ENCODE measurements at places on chromosomes 13 and 19.
A peak's percentile ranks its signal among the peaks of the same experiment; 100 is the strongest.

GRCh38 chr19:21621671-21622070, 116.3 kb downstream of the ZNF429 start:
- DNase-seq: no peak

DNA sequence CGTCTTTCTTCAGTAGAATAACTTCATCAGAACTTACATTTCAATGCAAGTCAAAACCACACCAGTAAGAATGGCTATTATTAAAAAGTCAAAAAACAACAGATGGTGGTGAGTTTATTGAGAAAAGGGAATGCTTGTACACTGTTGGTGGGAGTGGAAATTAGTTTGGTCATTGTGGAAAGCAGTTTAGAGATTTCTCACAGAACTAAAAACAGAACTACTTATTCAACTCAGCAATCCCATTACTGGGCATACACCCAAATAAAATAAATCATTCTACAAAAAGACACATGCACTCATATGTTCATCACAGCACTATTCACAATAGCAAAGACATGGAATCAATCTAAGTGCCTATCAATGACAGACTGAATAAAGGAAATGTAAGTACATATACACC, 231.2 kb downstream of the NHLRC3 start:
- no peak for DNase-seq

DNA sequence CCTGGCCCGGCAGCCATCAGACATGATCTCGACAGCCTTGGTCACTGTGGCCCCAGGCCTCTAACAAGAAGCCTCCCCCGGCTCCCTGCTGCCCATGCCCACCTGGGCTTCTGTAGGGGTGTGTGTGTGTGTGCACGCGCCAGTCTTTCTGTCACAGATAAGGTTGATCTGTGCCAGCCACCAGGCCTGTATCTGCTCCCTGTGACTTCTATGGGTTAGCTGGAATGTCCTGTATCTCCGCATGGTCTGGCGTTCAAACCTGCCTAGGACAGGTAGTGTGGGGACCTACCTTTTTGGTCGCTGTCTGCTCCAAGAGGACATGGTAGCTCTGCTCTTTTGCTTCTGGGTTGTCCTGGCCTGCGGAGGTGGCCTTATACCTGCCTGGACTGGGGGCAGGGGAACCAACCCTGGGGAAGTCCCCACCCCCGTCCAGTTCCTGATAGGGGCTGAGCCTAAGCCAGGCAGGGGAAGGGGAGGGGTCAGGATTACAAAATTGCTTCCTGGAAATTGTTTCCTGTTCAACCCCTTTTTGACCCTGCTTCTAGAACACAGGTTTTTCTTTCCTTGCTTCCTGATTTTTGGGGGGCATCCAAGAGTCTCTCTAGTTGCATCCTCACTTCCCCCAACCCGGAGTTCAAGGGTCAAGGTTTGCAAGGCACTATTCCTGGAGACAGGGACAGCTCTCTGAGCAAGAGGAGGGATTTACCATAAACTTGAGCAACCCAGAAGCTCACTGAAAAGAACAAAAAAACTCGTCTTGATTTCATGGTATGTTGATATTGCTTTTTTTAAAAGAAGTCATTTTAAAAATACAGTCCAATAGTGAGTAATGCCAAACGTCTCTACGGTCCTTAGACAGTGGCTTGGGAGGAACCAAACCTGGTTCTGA, at the start of gene LRG1:
Gene LRG1 (minus strand): TSS at position 344 of the 889 bp plus-strand sequence. CDS start 23 bp downstream, at position 321.
- no peak for DNase-seq

GRCh38 chr19:33054623-33055022, 10.1 kb downstream of the RHPN2 start:
- DNase-seq: no peak

DNA sequence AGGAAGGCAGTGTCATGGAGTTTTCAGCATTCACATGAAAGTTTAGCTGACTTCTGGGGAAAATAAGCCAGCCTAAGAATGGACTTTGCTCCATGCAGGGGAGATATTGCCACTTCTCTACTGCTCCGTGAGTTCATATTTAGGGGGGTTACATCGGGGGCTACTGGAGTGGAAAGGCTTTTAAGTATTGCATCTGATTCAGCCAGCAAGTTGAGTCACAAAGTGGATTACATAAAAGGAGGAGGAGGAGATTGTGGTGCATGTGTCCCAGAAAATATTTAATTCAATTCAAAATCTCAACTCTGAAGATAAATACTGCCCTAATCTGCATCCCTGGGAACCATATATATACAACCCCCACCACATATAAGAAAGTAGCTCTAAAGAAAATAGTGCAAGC, 617.2 kb downstream of the DCT start:
- DNase-seq: no peak

GRCh38 chr19:45171211-45171623, 6.8 kb downstream of the TRAPPC6A start:
- no peak for DNase-seq

DNA sequence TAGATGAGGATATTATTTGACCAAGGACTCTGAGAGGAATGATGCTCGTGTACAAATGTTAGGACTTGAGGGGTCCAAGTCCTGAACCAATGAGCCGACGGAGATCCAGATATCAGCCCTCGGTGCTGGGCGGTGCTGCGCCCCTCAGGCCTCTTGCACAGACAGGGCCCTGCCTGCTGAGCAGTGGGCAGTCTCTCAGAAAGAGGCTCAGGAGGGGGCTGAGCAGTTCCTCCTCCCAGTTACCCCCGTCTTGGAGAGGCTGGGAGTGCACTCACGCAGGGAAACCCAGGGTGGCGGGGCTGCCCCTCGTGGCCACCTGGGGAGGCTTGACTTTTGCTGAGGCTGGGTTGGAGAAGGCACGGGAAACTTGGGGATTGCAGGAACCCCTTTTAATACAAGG, 18.4 kb downstream of the TEX29 start:
- DNase-seq: no peak

- DNase-seq: no peak
These were observed 469 bp upstream of the RNF6 start for GRCh38 chr13:26222520-26223046.

DNA sequence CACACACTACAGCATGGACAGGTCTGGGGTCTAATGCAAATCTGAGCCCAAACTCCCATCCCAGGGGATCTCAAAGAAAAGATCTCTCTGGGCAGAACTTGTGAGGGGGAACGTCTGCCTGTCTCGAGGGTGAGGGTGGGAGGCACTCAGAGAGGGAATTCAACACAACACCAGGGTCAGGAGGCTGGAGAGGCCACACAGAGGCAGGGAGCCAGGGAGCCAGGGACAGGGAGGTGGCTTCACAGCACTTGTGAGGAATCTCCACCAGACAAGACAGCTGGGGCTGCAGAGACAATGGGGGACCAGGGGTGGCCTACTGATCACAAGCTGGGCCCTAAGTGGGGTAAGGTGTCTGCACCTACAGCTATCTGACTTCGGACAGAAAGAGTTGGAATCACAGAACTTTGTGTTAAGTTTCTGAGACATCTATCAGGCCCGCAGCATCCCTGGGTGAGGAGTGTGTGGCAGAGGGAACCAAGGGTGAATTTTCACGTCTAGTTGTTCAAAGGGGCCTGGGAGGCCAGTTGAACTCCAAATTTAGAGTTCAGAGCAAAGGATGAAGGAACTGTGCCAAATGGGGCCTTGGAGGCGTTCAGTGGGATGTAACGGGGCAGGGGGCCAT, 12.7 kb upstream of the AKAP8L start:
- no peak for DNase-seq

DNA sequence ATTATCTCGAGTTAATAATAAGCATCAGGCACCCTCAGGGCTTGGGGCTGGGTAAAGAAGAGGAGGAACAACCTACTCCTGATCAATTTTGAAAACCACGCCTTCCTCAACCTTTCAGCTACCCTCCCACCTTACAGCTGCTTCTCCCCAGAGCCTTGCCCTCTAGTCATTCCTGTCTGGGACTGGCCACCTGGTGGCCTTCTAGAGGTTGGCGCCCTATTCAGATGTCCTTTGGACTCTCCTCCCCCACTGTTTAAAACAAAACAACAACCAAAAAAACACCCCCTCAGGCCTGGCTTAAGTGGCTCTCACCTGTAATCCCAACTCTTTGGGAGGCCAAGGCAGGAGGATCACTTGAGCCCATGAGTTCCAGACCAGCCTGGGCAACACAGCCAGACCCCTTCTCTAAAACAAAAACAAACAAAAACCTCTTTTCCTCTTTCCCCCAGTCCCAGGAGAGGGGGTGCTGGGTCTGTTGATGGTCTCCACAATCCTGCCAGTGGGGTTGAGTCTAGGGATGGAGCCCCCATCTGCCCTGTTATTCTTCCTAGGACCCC, 62.3 kb downstream of the CCDC70 start:
- no peak for DNase-seq

DNA sequence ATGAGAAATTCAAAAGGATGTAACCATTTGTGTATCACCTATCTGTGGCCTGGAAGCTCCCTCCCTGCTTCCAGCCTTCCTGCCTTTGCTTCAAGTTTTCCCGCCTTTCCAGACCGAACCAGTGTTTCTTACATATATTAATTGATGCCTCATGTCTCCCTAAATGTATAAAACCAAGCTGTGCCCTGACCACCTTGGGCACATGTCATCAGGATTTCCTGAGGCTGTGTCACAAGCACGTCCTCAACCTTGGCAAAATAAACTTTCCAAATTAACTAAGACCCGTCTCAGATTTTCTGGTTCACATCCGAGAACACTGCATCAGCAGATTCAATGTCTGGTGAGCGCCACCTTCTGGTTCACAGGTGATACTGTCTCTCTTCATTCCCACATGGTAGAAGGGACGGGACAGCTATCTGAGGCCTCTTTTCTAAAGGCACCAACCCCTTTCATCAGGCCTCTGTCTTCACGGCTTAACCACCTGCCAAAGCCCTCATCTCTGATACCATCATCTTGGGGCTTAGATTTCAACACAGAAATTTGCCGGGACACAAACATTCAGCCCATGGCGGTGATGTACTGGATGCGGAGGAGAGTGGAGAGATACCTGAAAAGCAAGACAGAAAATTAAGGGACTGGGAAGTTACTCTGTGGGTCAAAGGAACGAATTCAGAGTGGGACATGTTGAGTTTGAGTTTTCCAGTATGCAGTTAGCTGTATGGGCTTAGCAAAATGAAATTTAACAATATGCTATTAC, 58.7 kb upstream of the PABPC3 start:
- peak; percentile 8 for DNase-seq

GRCh38 chr19:55678121-55678671, 3.2 kb downstream of the EPN1 start:
- DNase-seq: no peak

GRCh38 chr19:21604951-21605476, 99.6 kb downstream of the ZNF429 start:
- no peak for DNase-seq

GRCh38 chr13:32582281-32582680, 4.0 kb upstream of the PDS5B start:
- DNase-seq: no peak

DNA sequence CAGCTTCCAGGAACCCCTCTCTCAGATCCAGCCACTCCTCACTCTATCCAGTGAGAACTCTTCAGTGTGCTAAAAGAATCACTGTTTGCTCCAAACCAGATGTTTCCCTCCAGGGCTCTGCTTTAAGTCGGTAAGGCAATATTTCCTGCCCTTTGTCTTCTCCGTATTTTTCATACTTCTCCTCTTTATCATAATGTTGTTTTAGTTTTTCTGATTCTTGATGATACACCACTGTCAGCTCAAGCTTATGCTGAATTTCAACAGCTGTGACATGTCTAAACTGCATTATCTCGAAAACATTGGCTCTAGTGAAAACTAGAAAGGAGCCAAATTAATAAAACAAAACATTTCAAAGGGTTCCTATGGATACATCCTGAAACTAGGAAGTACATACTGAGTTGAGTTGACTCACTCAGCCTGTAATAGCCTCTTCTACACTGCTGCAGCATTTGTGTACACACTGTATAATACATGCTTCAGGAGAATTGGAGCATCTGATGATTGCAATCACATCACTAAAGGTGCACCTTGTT, 39.8 kb downstream of the GPR180 start:
- DNase-seq: peak; percentile 50

GRCh38 chr19:10018263-10018662, 5.0 kb downstream of the RDH8 start:
- DNase-seq: no peak

GRCh38 chr13:29515372-29515771, 80.1 kb downstream of the SLC7A1 start:
- DNase-seq: no peak

- DNase-seq: no peak
These were observed 57.3 kb downstream of the AKAP11 start for GRCh38 chr13:42329239-42329638.

DNA sequence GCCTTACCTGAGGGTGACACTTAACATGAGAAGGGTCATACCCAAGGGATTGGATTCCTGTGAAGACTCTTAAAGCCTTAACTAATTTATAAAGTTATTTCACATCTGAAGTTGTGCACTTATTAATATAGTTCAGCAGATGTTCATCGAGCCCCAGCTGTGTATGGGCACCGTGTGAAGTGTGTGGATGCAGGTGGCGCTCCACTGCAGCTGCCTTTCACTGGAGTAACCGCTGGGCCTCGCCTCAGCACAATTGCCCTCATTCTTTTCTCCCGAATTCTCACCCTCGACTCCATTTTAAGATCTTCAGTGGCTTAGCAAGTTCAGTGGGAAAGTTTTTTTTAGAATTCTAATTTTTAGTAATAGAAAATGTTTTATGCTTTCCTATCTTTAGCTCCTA, 66.2 kb downstream of the DPY19L3 start:
- no peak for DNase-seq

GRCh38 chr13:55245005-55245644, 1895.6 kb upstream of the PRR20A start:
- DNase-seq: no peak

GRCh38 chr19:38135150-38135998, 88.6 kb downstream of the DPF1 start:
- no peak for DNase-seq

DNA sequence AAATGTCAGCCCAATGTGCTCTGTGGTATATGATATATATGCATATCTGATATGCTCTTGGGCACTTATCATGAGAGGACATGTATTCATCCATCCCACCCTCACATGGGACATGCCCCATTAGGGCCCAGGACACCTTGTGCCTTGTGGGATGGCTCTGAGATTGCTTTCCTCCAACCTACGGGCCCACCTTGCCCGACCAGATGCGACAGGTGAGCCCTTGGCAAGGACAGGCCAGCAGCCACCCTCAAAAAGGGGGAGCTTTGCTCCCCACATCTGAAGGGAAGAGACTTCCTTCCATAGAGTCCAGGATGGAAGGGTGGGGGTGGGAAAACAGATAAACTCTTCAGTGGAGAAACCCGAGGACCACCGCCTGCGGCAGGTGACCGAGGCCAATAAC, 58.6 kb downstream of the SLC7A1 start:
- no peak for DNase-seq

DNA sequence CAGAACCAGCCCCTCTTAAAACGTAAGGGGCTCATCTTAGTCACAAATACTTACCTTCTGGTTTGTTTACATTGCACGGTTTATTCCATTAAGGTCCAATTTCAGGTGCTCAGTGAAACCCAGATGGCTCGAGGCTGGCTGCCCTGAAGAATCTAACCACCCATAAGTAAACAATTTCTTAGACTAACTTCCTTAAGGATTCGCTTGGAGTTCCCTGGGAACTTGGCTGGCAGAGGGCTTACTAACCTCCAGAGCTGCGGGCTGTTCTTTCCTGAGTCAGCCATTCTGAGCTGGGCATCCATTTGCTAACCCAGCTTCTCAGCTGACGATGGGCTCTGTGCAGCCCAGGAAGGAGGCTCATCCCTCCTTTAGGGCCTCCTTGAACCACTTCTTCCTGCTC, 262.1 kb downstream of the FGF9 start:
- DNase-seq: no peak

Data from NCI-H510A (cell line).